Activated naive CD8-positive, alpha-beta T cell treated with anti-CD3 and anti-CD28 coated beads, Interleukin-2, amount 50 U/mL, for 16 hours (primary cell): ENCODE measurements at places on chromosomes 12 and 14.

DNA sequence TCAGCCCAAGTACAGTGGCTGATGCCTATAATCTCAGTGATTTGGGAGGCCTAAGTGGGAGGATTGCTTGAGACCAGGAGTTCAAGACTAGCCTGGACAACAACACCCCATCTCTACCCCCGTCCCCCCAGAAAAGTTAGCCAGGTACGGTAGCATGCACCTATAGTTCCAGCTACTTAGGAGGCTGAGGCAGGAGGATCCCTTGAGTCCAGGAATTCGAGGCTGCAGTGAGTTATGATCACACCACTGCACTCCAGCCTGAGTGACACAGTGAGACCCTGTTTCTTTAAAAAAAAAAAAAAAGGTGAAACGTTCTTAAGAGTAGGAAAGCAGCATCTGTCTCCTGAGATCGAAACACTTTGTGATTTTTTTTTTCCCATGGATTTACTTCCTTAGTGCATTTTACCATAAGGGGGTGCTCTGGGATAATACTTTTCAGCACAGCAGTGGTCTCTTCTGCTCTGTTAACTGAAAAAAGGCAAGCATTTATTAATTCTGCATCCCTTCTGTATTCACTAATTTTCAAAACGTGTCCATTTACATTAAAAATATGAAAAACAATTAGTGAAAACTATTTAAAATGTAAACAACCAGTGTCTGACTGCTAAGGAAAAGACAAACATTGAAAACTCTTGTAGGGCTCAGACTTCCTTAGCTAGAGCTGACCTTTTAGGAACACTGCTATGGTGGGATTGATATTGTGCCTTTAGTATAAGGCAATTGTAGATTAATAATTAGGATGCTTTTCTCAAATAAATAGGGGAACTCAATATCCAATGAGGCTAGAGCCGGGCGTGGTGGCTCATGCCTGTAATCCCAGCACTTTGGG, 31.2 kb upstream of the USP44 start:
- DNase-seq: no peak

GRCh38 chr12:54259194-54260011, 20.5 kb downstream of the CBX5 start:
- peak; percentile 14 for DNase-seq

GRCh38 chr14:53190938-53191337, 37.8 kb upstream of the DDHD1 start:
- DNase-seq: peak; percentile 32

DNA sequence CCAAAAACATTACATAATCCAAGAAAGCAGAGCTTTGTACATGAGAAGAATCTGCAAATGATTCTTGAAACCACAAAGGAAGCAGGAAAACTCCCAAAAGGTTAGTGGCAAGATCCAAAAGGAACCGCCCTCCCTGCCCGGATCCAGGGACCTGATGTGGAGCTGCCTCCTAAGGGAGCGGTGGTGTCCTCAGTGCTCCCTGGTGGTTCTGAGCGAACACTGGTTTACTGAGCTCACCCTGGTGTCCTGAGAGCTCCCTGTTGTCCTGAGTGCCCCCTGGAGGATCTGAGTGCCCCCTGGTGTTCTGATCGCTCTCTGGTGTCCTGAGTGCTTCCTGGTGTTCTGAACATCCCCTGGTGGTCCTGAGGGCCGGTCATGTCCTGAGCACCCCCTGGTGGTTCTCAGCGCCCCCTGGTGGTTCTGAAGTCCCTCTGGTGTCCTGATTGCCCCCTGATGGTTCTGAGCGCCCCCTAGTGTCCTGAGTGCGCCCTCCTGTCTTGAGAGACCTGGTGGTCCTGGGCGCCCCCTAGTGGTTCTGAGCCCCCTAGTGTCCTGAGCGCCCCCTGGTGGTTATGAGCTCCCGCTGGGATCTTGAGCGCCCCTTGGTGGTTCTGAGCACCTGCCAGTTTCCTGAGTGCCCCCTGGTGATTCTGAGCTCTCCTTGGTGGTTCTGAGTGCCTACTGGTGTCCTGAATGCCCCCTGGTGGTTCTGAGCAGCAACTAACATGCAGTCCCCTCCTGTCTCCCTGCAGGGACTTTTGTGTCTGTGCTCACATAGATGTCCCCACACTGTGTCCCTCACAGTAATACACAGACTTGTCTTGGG, 891.1 kb downstream of the TMEM121 start:
- peak; percentile 74 for DNase-seq

- no peak for DNase-seq
Measured at GRCh38 chr12:1949771-1950470, 31.5 kb upstream of the CACNA2D4 start.

GRCh38 chr14:50067723-50068495, 48.5 kb downstream of the VCPKMT start:
- no peak for DNase-seq

- DNase-seq: no peak
Measured at GRCh38 chr12:102573237-102573636, 92.9 kb upstream of the IGF1 start.

DNA sequence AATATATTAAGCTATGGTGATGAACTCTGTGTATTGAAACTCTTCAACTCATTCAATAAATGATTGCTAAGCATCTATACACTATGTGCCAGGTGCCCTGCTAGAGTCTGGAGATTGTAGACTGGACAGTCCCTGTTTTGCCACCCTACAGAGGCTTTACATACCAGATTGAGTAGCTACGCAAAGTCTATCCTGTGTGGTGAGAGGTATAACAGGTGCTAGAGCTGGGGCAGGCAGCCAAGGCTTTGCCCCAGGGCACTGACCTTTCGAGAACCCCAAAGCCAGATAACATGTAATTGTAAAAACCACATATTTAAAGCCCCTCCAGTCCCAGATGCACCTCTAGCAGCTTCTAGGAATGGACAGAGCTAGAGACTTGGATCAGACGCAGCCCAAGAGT, 52.8 kb downstream of the PPM1H start:
- no peak for DNase-seq

- DNase-seq: no peak
Measured at GRCh38 chr12:7915661-7916403, 20.2 kb downstream of the SLC2A3 start.

DNA sequence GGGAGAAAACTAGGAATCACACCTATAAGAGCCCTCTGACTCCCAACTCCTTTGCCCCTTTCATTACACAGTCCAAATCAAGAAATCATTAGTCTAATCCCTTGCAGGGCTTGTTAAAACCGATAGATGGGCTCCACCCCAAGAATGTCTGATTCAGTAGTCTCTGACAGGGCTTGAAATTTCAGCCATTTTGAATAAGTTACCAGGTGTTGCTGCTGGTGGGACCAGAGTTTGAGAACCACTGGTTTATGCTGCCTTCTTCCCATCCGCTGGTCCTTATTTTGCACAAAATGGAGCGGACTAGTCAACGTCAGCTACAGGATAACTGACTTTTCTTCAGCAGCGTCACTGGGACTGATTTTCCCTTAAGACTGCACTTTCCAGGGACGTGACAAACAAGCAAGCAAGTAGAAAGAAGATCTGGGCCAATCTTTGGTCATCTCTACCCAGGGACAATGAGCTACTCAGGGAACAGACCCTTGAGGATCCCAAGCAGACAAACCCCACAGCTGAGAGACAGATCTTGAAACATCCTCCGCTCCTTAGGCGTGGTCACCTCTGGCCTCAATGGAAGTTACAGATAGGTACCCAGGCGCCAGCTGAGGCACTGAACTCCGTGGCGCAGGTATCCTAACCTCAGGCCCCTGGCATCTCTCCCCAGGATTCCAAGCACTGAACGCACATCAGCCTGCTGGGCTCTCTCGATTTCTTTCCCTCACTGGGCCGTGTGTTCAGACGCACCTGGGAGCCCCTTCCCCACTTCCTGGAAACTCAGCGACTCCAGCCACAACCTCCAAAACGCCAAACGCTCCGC, 900 bp downstream of the KCTD10 start:
- no peak for DNase-seq

DNA sequence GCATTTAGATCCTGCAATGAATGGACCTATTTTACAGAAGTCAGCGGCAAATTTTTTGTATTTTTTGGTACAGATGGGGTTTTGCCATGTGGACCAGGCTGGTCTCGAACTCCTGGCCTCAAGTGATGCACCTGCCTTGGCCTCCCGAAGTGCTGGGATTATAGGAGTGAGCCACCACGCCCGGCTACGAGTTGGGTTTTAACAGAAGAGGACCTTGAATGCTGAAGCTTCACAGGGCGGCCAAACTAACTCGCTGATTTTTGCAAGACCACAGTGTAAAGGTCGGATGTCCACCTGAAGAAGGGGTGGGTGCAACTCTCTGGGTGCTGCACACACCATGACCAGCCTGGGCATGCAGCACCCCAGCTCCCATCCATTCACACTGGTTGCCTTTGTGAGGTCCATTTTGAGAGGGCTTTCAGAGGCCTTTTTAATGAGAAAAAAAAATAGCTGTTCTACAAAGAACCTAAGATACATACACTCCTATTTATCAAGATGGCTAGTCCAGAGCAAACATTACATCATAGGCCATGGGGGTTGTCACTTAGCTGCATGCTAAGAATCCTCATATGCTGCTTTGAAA, 21.6 kb upstream of the CDK2AP1 start:
- no peak for DNase-seq

GRCh38 chr12:63816031-63816430, 28.5 kb upstream of the SRGAP1 start:
- no peak for DNase-seq

DNA sequence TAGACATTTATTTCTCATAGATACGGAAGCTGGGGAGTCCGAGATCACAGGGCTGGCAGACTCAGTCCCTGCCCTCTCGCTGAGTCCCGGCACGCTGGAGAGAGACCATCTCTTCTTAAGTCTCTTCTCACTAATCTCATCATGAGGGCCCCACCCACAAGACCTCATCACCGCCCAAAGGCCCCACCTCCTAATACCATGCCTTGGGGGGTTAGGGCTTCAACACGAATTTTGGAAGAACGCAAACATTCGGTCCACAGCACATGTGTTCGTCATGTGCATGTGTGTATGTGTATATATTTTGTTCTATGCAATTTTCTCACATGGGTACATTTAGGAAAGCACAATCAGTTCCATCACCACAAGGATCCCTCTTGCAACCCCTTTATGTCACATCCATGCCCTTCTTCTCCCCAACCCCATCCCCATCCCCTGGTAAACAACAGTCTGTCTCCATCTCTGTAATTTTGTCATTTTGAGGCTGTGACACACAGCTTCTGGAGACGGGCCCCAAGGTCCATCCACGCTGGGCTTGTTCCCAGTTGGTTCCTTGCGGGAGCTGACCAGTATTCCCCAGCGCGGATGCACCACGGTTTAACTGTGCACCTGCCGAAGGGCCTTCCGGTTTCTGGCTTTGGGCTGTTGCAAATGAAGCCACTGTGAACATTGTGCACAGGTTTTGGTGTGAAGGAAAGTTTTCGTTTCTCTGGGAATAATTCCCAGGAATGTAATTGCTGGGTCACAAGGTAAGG, 317.5 kb upstream of the DIO3 start:
- no peak for DNase-seq

- DNase-seq: no peak
Measured at GRCh38 chr12:27460471-27460978, 14.0 kb downstream of the SMCO2 start.

GRCh38 chr14:36973806-36974442, 198.5 kb downstream of the SLC25A21 start:
- DNase-seq: no peak

DNA sequence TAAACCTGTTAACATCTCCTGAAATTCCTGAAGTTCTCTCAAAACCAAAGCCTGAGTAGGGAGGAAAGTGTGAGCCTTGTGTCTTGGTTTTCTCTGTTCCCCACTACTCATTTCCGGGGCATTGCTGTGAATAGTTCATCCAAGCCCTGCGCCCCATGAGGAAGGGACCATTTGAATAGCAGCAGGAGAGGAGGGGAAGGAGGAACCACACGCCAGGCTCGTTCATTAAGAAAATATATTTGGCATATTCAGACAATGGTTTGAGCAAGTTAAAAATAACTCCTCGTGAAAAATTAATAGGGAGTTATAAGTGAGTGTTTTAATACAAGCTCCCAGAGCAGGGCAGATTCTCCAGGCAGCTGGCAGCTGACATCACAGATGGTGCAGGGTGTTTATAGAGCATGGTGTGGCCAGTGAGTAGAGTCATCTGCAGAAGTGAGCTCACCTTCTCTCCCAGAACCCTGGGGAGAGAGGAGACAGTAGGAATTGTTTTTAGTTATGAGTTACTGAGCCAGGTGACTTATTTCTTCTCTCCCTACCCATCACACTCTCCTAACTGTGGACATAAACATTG, 29.5 kb upstream of the CISTR start:
- DNase-seq: no peak

DNA sequence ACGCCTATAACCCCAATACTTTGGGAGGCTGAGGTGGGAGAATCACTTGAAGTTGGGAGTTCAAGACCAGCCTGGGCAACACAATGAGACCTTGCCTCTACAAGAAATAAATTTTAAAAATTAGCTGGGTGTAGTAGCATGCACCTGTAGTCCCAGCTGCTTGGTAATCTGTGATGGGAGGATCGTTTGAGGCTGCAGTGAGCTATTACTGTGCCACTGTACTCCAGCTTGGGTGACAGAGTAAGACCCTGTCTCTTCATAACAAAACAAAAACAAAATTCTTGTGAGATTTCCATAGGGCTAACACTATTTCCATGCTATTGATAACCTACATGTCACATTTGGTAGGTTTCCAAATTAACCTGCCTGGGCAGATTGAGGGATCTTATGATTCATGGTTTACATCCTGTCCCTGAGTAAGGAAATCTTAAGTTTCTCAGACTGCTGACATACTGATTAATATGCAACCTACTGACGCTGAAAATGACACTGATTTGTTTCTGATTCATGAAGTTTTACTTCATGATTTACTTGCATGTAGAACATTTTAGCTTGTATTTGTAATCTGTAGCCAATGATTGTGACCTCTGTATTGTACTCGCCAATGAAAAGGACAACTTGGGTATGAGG, 15.9 kb downstream of the ATP6V1D start:
- no peak for DNase-seq

DNA sequence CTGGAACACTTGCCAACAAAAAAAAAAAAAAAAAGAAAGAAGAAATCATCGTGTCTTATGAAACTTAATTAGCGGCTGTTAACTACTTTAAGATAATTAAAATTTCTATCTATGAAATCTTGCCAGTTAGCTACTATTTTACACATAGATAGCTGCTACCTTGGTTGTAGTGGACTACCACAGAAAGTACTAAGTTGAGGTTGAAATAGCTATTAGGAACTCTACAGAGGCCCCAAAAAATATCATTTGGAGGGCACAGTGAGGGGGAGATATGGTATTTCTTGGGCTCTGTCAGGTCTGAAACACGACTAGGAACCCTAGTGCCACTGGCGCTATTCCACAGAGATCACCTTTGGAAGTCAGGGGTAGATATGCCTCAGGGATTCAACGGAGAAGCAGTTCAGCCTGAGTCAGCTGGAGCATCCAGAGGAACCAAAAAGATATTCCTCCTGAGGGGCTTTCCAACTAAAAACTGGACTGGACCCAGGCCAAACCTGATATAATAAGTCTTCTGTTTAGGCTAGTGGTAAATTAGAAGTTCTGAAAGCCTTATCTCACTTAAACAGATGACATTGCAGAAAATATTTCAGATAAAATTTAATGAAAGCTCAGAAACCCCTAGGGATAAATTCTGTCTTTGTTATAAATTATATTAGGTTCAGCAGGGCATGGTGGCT, 126.1 kb downstream of the EPS8 start:
- no peak for DNase-seq

GRCh38 chr14:85439696-85440328, 90.1 kb upstream of the FLRT2 start:
- DNase-seq: no peak
